ENCODE measurements at places on chromosomes 16 and 17. TPM values are rescaled to one million over a fixed set of nuclear protein-coding genes. Genes with fewer than 3 reads are reported as not detected.

DNA sequence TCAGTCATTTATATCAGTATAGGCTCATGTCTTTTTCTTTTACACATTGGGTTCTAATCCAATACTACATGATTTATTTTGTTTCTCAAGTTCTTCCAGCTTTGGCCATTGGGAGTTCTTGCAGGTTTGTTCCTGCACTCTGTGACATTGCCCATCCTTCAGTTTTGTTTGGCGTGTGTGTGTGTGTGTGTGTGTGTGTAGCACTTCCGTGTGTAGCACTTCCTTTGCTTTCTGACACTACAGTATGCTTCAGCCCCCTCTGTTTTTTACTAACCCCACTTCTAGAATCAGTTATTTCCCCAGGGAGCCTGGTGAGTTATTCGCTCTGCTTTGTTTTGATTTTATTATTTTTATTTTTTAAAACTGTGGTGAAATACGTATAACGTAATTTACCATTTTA, 75.6 kb upstream of the LGALS9 start:
- DNase-seq, result no peak

DNA sequence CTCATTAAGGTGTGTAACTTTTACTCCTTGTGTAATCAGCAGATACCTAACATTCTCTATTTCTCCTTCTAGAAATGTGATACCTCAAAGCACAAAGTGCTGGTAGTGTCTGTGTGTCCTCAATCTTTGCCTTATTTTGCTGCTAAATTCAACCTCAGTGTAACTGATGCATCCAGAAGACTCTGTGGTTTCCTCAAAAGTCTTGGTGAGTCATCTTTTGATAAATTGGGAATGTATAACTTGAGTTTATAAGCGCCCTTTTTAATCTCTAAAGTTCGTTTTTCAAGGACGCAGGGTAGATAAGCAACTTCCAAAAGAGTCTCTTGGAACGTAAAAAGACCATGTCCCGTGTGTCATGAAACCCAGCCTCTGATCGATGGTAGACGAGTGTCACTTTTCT, 10.2 kb downstream of the NARF start:
- no peak for DNase-seq

DNA sequence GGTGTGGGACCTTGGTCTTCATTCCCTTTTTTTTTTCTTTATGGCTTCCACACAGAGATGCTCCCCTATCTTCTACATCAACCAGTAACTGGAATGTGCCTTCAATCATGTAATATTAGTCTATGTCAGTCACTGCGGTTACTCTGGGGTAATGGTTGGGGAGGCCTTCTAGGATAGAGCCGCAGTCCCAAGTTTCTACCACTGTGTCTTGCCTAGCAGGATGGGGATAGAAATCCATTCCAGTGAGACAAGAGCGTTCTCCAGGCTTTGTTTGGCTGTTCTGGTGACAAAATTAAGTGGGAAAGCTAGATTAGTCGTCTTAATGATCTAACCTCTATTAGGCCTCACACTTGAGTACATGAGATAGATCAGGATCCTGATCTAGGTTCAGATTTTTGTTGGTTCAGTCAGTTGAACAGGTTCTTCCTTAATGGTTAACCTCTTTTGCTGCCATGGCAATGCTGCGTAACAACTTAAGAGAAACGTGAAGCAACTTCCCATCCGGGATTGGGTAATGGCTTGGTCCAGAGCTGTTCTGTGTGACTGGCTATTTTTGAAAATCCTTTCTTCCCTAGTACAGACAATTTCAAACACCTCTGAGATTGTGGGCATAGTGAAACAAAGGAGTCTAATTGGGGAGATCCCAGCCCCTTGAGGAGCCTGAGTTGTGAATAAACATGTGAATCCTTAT, 8.7 kb downstream of the MSL1 start:
- no peak for DNase-seq

GRCh38 chr17:2335726-2336214, 487 bp downstream of the TSR1 start:
- DNase-seq, result no peak

DNA sequence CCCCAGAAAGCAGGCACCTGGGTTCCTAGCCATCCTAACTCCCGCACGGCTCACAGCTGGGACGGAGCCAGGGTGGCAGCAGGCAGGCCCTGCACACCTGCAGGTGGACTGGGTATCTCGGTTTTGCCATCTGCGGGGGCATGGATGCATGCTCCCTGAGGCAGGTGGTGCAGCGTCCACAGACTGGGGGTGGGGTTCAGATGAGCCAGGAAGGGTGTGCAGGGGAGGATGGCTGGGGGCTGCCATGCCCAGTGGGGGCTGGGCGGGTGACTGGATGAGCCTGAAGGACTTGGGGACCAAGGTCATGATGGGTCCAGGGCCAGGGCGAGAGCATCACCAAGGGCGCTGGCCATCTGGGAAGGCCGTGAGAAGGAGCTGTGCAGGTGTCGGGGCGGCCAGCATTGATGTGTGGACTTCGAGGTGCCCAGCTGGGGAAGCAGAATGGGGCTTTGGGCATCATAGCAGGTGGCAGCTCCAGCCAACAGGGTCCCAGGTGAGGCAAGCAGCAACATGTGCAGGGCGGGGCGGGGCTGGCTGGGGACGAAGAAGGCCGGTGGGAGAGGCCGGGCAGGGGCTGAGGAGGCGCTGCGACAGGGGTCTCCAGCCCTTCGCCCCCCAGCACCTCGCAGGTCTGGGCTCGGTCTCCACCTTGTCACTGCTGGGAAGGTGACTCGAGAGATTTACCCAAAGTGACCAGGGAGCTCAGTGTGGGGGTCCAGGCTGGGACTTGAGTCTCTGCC, 41.0 kb upstream of the ZNF469 start:
- no peak for DNase-seq

The WNT9B gene
- total RNA-seq, result not detected

The G6PC1 gene
- total RNA-seq, result not detected
